ENCODE measurements at places on chromosomes 1 and 21. TPM values are rescaled to one million over a fixed set of nuclear protein-coding genes. Genes with fewer than 3 reads are reported as not detected.

Gene MIXL1
- total RNA-seq = not detected

Gene RPS8
- 1,064 TPM for total RNA-seq

Gene SPRR2G
- not detected for total RNA-seq

- H3K4me3 ChIP-seq = no peak overlapping the region
- peaks cover 37% of the 10 kb centered on the region for H3K4me1 ChIP-seq
- no peak overlapping the region for H3K27ac ChIP-seq
- H3K27me3 ChIP-seq = peaks cover 58% of the 10 kb centered on the region
- no peaks in the 10 kb centered on the region for H3K36me3 ChIP-seq
- DNase-seq = no peak
Measured at GRCh38 chr1:180236698-180237509, 6.8 kb downstream of the LHX4 start.

GRCh38 chr1:240189386-240189989, 97.8 kb downstream of the FMN2 start:
- peak; percentile 46 for DNase-seq
- H3K4me3 ChIP-seq = no peak overlapping the region
- no peaks in the 10 kb centered on the region for H3K27me3 ChIP-seq

GRCh38 chr1:224447251-224447650, 12.7 kb upstream of the WDR26 start:
- H3K36me3 ChIP-seq = no peaks in the 10 kb centered on the region
- no peak for DNase-seq
- peak overlapping the region; percentile 3 for H3K27ac ChIP-seq

DNA sequence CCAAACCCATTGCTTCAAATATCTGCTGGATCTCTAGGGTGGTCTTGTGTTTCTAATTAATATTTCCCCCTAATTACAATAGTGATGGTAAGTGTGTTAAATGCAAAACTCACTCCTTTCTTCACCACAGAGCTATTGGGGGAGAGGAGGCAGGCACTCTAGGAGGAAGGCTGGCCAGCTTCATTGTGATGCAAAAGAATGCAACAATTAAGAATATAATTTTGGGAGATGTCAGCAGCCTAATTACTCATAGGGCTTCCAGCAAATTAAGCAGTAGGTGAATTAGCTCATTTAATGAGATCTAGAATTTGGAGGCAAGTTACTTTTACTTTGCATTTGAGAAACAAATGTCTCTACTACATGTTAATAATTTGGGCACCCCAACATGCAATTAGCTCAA, 560.4 kb upstream of the DAB1 start:
- no peaks in the 10 kb centered on the region for H3K36me3 ChIP-seq
- DNase-seq = no peak
- no peaks in the 10 kb centered on the region for H3K27me3 ChIP-seq
- no peaks in the 10 kb centered on the region for H3K4me1 ChIP-seq
- H3K4me3 ChIP-seq = no peak overlapping the region

DNA sequence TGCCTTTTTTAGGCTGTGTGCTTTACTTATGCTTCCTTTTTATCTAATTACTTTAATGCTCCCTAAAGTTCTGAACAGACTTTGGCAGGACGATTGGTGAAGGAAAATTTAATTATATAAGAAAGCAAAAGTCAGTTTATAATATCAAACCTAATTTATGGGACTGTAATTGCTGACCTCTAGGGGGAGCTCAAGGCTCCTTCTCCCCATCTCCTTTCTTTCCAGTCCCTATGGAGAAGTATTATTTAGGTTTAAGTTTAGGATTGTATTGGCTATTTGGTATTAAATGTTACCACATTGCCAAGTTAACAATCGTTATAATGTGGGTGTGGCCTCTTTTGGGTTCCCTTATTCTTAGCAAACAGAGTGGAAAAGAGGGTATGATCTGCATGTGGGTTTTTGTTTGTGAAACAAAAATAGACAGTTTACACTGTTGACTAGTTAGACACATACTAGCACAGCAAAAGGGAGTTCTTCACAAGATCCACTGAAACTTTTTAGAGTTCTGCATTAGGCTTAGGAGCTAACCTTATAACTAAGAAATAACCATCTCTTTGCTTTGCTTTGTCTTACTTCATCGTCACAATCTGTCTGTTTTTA, 48.2 kb upstream of the TNFSF4 start:
- no peaks in the 10 kb centered on the region for H3K36me3 ChIP-seq
- no peak overlapping the region for H3K27ac ChIP-seq
- no peaks in the 10 kb centered on the region for H3K27me3 ChIP-seq
- no peak for DNase-seq
- H3K4me3 ChIP-seq = no peak overlapping the region

GRCh38 chr21:42764883-42765282, 111.5 kb downstream of the PDE9A start:
- peaks cover 10% of the 10 kb centered on the region for H3K4me1 ChIP-seq
- no peak overlapping the region for H3K4me3 ChIP-seq
- H3K36me3 ChIP-seq = peaks cover 4% of the 10 kb centered on the region
- no peaks in the 10 kb centered on the region for H3K27me3 ChIP-seq
- no peak overlapping the region for H3K27ac ChIP-seq
- DNase-seq = no peak

Gene SPATA21
- not detected for total RNA-seq

- peak overlapping the region; percentile 98 for H3K27ac ChIP-seq
- no peaks in the 10 kb centered on the region for H3K27me3 ChIP-seq
- peaks cover 27% of the 10 kb centered on the region for H3K4me1 ChIP-seq
- peak; percentile 34 for DNase-seq
- peak overlapping the region; percentile 91 for H3K4me3 ChIP-seq
- H3K36me3 ChIP-seq = no peaks in the 10 kb centered on the region
Measured at GRCh38 chr1:27489501-27489972, 430 bp downstream of the WASF2 start.

Gene ATPAF1
- 33.0 TPM for total RNA-seq

Gene TEKT2
- 1.3 TPM for total RNA-seq

- H3K4me3 ChIP-seq = no peak overlapping the region
- no peaks in the 10 kb centered on the region for H3K4me1 ChIP-seq
- no peaks in the 10 kb centered on the region for H3K36me3 ChIP-seq
- DNase-seq = peak; percentile 3
- H3K27ac ChIP-seq = no peak overlapping the region
Measured at GRCh38 chr21:46119144-46119636, 21.3 kb downstream of the COL6A2 start.

Gene S100A7A
- total RNA-seq = not detected

All from body of pancreas (tissue), 4 donors.